ENCODE measurements at places on chromosomes 3 and 15.

GRCh38 chr3:151592287-151592686, 131.4 kb upstream of the IGSF10 start:
- no peak for DNase-seq

DNA sequence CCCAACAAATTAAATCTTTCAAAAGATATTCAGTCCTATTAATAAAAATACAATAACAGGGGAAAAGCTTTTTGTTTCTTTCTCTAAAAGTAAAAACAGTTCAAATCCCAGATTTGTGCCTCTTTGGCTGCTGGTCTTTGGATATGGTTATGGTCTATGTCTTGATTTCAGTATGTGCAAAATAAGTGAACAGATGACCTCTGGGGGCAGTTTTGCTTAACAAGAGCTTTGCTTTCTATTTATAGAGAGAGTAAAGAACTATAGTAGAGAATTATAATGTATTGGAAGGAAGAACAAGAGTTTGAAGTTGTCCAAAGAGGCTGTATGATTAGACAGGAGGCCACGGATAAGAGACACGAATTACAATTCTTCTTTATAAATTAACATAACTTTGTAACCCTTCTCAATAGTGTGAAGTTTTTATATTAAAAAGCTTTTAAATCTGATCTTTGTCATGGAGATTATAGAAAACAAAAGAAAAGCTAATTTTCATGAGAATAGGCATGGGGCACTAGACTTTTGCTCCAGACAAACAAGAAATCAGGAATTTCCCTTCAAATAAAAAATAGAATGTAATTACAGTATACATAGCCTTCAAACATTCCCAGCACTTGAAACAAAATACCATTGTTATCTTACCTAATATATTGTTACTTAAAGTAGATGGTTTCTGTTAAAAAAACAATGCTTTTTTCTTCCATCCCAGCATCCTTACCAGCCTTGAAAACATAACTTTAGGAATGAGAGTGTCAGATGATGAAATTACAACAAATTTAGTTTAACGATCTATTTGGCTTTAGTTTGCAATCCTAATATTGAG, 432.7 kb upstream of the ARHGEF26 start:
- no peak for DNase-seq

DNA sequence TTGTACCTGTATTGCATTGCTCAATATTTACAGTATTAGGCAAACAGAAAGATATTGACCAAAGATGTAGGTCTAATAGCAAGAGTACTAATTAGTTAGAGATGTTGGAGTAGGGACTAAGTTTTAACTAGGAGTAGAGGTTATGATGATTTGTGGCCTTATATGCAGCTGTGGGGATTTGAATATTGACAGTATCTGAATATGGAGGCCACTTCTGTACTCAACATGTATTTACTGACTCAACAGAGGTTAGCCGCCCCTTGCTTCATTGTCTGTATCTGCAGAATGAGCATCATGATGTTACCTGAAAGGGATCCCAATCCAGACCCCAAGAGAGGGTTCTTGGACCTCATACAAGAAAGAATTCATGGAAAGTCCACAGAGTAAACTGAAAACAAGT, 49.6 kb upstream of the LRTM1 start:
- no peak for DNase-seq

GRCh38 chr3:197397838-197398237, 99.4 kb upstream of the DLG1 start:
- no peak for DNase-seq

GRCh38 chr3:141321109-141321497, 47.2 kb upstream of the ZBTB38 start:
- no peak for DNase-seq

DNA sequence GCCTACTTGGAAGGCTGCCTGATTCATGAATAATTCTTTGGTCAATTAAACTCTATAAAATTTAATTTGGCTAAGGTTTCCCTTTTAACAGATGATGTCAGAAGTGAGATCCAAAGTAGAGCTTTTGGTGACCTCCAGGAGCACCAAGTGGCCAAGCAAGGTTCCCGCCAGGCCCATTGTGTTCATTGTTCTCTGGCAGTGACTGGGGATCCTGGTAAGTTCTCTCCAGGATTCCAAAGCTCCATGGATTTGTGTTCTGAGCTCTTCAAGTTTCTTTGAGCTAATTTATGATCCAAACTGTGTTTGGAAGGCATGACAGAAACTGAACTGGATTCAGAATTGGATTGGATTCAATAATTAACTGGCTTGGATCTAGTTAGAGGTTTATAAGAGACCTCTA, 72.0 kb upstream of the ALDH1L1 start:
- DNase-seq: no peak

- DNase-seq: peak; percentile 26
Observed at GRCh38 chr3:12197475-12197874, 38.8 kb upstream of the TIMP4 start.

DNA sequence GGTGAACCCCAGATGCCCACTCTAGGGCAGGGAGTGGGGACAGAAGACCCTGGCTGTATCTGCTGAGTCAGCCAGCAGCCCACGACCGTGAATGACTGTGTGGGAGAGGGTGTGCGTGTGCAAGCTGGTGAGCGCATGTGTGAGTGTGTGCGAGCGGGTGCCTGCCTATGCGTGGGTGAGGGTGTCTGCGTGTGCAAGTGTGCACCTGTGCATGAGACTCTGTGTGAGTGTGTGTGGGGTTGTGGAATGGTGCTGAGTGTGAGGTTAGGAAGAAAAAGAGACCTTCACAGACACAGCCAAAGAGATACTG, 149.2 kb downstream of the RAB11A start:
- DNase-seq: no peak

DNA sequence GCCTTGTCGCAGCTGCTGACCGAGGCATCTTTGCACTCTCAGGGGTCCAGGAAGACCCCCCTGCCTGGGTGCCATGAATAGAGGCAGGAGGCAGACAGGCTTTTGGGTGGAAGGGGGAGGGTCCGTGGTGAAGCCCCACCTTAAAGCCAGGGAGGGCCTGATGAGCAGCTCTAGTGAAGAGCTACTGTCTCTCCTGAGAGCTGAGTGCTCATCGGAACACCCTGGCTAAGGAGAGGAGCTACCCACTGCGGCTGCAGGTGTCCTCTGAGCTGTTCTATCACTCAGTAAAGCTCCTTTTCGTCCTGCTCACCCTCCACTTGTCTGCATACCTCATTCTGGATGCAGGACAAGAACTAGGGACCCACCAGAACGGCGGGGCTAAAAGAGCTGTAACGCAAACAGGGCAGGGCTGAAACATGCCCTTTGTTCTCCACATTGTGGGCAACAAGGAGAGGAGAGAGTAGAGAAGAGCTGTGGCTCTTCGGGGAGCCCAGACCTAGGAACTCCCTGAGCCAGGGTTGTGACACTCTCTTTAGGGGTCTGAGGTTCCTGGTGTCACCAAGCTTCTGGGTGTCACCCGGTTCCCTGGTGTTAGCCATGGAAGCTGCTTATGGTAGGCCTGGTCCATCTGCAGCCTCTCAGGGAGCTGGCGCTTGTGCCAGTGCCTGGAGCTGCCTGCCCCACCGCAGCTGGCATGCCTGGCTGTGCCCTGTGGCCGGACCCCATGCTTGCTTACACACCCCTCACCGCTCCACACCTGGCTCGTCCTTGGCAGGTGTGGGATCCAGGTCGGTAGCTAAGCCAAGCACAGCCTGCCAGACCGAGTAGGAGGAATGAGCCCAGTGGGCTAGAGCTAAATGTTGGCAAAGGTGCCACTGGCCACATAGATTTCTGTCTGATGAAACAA, 26.2 kb upstream of the TFG start:
- no peak for DNase-seq

DNA sequence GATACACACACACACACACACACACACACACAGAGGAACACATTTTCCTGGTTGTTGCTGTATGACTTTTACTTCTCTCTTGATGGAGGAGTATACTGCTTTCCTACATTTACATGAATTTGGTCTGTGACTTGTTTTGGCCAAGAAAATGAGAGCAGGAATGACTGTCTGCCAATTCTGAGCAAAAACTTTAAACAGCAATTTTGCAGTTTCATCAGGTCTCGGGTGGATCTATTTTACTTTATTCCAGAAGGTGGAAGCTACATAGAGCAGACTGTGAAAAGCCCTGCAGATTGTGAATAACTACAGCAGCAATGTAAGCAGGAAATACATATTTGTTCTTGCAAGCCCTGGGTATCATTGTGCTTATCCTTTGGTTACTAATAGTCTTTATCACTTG, 1350.0 kb upstream of the EPHA6 start:
- DNase-seq: no peak

GRCh38 chr3:143471705-143472104, 352.1 kb downstream of the CHST2 start:
- DNase-seq: no peak

Measured in activated CD8-positive, alpha-beta T cell treated with anti-CD3 and anti-CD28 coated beads for 36 hours (primary cell).